ENCODE measurements at places on chromosomes 1 and 21. TPM values are rescaled to one million over a fixed set of nuclear protein-coding genes. Genes with fewer than 3 reads are reported as not detected.

Gene ECM1
- total RNA-seq: 130 TPM

Gene VSIG8
- not detected for total RNA-seq

Gene GOLT1A
- not detected for total RNA-seq

Gene DEPDC1
- total RNA-seq: 1.7 TPM

Gene TIE1
- total RNA-seq: 36.1 TPM

Gene PTGS2
- 11.5 TPM for total RNA-seq

Gene PRR9
- total RNA-seq: not detected

Gene F5
- 3.9 TPM for total RNA-seq

Gene SERTAD4
- 2.7 TPM for total RNA-seq

Gene HRNR
- not detected for total RNA-seq

Gene GBP4
- 8.3 TPM for total RNA-seq

Gene SHISA4
- total RNA-seq: 16.2 TPM

Gene PLK3
- 77.6 TPM for total RNA-seq

Gene AKNAD1
- 3.9 TPM for total RNA-seq

Gene ETV3L
- not detected for total RNA-seq

Gene DNALI1
- 4.7 TPM for total RNA-seq

Gene KDM5B
- 99.4 TPM for total RNA-seq

Gene TMEM82
- total RNA-seq: not detected

Gene KAZN
- total RNA-seq: 29.5 TPM

Gene ASB17
- not detected for total RNA-seq

Gene COL24A1
- 0.98 TPM for total RNA-seq

Gene KCNJ10
- not detected for total RNA-seq

Gene CELA2B
- not detected for total RNA-seq

Gene TMOD4
- 2.2 TPM for total RNA-seq

Gene CELA2A
- not detected for total RNA-seq

Gene TFAP2E
- 6.4 TPM for total RNA-seq

Gene COL9A2
- 7.1 TPM for total RNA-seq

Gene BRDT
- total RNA-seq: not detected

Gene LCE2C
- not detected for total RNA-seq

Gene TDRD10
- total RNA-seq: 4.9 TPM

Gene ZNF683
- not detected for total RNA-seq

Gene KRTAP19-3
- not detected for total RNA-seq

Gene MKNK1
- 55.5 TPM for total RNA-seq

Gene NPHS2
- not detected for total RNA-seq

Gene HES5
- total RNA-seq: not detected

Gene LCE2B
- not detected for total RNA-seq

Gene NOS1AP
- total RNA-seq: 2.0 TPM

Gene FLG2
- total RNA-seq: not detected

Gene GBP6
- 23.1 TPM for total RNA-seq

Gene KIF1B
- 45.4 TPM for total RNA-seq

Gene HORMAD1
- total RNA-seq: 1.2 TPM

Gene HUNK
- total RNA-seq: 0.74 TPM

Gene OPRD1
- 2.2 TPM for total RNA-seq
